ENCODE measurements at places on chromosomes 3 and 15.
A peak's percentile ranks its signal among the peaks of the same experiment; 100 is the strongest.

- DNase-seq = peak; percentile 55
These were observed 19.8 kb downstream of the HMG20A start for GRCh38 chr15:77440378-77440999.

DNA sequence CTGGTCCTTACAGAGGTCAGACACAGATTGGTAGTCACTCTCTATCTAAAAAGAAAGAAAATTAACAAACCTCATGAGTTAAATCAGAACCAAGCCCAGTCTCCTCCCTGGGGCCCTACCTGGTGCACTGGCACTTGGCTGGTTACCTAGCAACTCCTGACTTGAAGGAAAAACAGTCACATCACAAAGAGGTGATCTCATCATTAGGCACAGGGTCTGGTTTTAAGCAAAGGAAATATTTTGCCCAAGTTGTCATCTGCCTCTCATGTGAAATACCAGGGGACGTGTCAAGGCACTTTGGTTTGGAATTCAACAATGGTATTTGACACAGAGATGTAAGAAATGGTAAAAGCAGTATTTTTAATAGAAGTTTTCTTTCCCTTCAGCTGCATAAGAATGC is 47.7 kb upstream of the FMN1 start:
- DNase-seq = peak; percentile 33

GRCh38 chr15:36938764-36939163 is 161.6 kb downstream of the MEIS2 start:
- DNase-seq = no peak

DNA sequence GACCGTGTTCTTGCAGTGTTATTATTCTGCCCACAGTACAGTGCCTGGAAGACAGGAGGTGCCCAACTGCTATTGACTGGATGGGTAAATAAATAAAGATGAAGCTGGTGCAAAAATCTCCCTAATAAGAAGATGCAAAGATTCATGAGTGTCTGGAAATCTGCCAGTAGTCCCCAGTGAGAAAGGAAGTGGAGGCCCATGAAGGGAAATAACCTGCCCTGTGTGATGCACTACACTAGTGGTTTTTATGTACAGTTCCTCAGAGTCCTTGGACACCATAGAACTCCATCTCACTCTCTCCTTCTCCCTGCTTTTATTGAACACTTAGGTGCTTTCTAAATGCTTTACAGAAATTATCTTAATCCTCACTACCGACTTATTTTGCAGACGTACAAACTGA is 8.3 kb upstream of the SUCLG2 start:
- no peak for DNase-seq

DNA sequence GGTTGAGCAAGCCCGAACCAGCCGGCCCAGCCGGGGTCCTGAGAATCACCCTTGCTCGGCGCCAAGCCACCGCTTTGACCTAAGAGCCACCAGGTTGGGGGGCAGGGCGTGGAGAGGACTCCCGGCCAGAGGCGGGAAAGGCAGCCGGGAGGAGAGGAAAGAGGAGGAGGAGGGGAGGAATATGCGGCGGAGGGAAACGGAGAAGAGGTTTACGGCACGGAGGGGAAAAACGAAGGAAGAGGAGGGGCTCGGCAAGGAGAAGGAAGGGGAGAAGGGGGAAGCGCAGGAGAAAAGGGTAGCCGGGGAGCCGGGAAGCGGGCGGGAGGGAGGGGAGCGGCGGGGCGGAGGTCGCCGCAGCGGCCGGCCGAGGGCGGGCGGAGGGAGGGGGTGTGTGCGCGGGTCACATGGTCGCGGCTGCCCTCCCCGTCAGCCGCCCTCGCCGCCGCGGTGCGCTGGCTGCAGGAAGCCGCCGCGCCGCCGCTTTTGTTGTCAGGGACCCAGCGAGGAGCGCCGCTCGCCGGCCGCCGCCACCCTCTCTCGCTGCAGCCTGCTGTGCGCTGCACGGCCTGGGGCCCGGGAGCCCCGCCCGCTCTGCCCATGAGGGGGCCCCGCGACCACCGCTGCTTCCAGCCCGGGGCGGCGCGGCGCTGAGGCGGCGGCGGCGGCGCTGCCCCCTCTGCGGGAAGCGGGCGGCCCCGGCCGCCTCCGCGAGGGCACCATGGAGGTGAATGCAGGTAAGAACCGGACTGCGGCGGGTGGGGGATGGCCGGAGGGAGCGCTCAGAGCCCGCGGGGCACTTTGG is at the start of gene NR1D2:
Gene NR1D2 (plus strand): TSS at position 426 of the 802 bp plus-strand sequence. CDS start 293 bp downstream, at position 719.
- DNase-seq = peak; percentile 69

GRCh38 chr3:38698061-38698460 is 48.6 kb upstream of the SCN5A start:
- DNase-seq = no peak

DNA sequence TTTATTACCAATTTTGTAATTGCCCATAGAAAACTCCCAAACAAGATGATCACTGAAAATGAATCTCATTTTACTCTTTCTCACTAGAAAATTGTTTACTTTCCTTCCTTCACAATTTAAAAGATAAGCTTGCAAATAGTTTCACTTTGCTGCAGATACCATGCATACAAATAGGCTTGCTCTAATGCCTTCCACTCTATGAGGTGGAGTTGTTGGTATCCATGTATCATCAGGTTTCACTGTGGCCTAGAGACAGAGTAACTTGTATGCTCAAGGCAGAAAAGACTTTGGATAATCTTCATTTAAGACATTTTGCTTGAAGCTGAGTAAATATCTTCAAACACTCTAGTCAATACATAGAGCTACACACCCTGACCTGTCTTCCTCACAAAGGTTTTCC is 60.8 kb downstream of the RYK start:
- no peak for DNase-seq

Measured in A172 (cell line).